Transverse colon (tissue), 4 donors: ENCODE measurements at places on chromosomes 3 and 15.

- H3K4me3 ChIP-seq = no peak overlapping the region
- no peak overlapping the region for H3K27ac ChIP-seq
- no peaks in the 10 kb centered on the region for H3K4me1 ChIP-seq
- no peak for DNase-seq
- no peaks in the 10 kb centered on the region for H3K27me3 ChIP-seq
- H3K36me3 ChIP-seq = no peaks in the 10 kb centered on the region
These were observed 104.3 kb downstream of the WDR76 start for GRCh38 chr15:43931119-43931518.

DNA sequence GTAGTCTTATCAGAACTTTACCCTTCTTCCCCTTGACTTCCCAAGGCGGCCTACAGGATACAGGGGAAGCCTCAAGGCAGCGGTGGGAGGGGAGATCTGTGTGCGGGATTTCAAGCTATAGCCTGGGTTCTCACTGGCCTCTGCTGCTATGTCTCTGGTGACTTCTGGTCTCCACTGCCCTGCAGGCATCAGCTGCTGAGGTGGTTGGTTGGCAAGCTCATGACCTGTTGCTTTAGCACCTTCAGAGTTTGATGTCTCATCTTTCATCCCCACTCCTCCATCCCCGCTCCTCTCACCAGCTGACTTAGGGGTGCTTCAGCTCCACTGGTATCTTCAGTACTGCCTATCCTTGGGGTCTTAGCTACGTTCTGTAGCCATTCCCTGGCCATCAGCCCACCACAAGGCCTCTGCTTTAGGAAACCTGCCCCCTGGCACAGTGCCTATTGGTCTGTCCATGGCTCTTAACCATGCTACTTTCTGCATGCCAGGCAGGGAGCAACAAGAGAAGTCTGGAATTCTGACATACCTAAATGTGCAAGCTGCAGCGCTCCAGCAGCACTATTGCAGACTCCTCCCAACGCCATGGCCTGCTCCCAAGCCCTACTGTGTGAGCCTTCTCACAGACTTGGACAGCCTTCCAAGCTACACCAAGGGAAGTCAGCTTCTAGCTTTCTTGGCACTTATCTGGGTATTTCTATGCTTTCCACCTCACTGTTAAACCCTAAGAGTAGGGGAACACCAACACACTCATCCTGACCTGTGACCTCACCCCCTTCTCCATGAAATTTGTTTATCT, 1.8 kb upstream of the YEATS2 start:
- no peaks in the 10 kb centered on the region for H3K27me3 ChIP-seq
- no peak overlapping the region for H3K27ac ChIP-seq
- no peaks in the 10 kb centered on the region for H3K36me3 ChIP-seq
- no peak overlapping the region for H3K4me3 ChIP-seq
- no peak for DNase-seq
- H3K4me1 ChIP-seq = peaks cover 23% of the 10 kb centered on the region

- DNase-seq = no peak
- H3K36me3 ChIP-seq = no peaks in the 10 kb centered on the region
- H3K4me1 ChIP-seq = no peaks in the 10 kb centered on the region
- no peak overlapping the region for H3K27ac ChIP-seq
These were observed 1349.3 kb downstream of the OTOL1 start for GRCh38 chr3:162845918-162846317.

GRCh38 chr3:62361261-62361660, 12.1 kb downstream of the FEZF2 start:
- no peak for DNase-seq
- H3K27ac ChIP-seq = no peak overlapping the region
- peaks cover 34% of the 10 kb centered on the region for H3K27me3 ChIP-seq
- H3K4me1 ChIP-seq = no peaks in the 10 kb centered on the region
- H3K4me3 ChIP-seq = no peak overlapping the region
- H3K36me3 ChIP-seq = no peaks in the 10 kb centered on the region

DNA sequence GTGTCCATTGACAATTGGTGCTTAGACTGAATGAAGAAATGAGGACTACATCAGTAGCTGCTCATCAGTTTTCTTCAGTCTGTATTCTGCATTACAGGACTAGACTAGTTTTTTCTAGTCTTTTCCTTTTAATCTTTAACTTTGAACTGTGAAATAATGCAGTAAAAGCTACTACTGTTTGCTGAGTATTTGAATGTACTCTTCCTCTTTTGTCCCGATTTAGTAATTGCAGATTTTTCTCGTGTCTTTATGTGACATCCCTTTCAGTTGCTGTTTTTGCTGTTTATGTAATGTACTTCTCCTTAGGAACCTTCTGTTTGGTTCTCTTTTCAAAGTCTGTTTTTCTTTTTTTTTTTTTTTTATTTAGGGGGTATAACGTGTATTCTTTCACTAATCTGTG, 17.4 kb downstream of the MFSD1 start:
- H3K27ac ChIP-seq = peak overlapping the region; percentile 43
- DNase-seq = no peak
- H3K36me3 ChIP-seq = peaks cover 48% of the 10 kb centered on the region
- H3K27me3 ChIP-seq = no peaks in the 10 kb centered on the region
- no peaks in the 10 kb centered on the region for H3K4me1 ChIP-seq
- no peak overlapping the region for H3K4me3 ChIP-seq

DNA sequence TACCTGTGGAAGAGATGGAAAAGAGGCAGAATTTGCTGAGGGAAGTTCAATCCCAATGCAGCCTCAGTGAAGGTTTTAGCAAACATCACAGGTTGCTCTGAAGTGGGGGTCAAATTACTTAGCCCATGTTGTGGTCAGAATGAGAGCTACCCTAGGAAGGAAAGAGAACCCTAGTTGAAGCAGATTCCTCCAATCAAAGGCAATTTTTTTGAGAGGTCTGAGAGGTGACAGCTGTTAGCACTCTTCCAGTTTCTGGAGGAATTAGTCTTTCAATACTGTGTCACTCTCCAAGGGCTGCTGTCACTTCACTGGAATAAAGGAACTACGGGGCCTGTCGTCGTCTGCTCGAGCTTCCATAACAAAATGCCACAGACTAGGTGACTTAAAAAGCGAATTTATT, 584.2 kb upstream of the DPPA4 start:
- no peak for DNase-seq
- no peaks in the 10 kb centered on the region for H3K27me3 ChIP-seq
- H3K27ac ChIP-seq = no peak overlapping the region
- H3K36me3 ChIP-seq = no peaks in the 10 kb centered on the region

- H3K36me3 ChIP-seq = peaks cover 65% of the 10 kb centered on the region
- H3K27me3 ChIP-seq = no peaks in the 10 kb centered on the region
- H3K27ac ChIP-seq = no peak overlapping the region
- H3K4me3 ChIP-seq = no peak overlapping the region
- no peaks in the 10 kb centered on the region for H3K4me1 ChIP-seq
These were observed 18.5 kb upstream of the VPS39 start for GRCh38 chr15:42226648-42227047.

DNA sequence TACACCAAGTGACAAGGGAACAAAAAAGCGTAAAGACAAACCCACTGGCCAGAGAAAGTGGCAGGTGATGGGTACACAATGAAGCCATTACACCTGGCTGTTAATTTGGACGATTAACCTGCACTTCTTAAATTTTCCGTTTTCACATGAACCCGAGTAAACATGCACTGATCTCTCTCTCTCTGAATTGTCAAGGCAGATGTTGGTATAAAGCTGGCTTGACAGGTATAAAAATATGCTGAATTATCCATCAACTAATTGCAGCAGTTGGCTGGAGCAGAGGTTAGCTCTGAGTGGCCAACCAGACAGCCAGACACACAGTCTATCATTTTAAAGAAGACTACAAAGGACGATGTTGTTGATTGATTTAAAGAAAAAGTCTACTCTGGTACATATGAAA, 561.7 kb upstream of the ALCAM start:
- H3K36me3 ChIP-seq = no peaks in the 10 kb centered on the region
- no peak for DNase-seq
- H3K4me3 ChIP-seq = no peak overlapping the region
- no peaks in the 10 kb centered on the region for H3K27me3 ChIP-seq
- H3K27ac ChIP-seq = no peak overlapping the region

DNA sequence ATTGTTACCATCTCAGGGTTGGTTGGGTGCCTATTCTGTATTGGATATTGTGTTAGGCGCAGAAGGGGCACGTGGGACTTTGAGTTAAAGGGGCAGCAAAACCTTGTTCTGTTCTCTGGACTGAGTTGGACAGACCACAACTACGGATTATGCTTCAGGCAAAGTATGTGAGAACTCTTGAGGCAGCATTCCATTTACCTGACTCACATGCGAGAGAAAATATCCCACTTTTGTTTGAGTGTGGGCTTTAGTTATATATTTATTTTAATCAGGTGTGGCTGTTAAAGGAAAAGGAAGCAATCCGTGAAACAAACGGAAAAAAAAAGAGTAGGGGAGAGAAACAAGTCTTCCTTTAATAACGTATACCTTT, 627 bp upstream of the PLS1 start:
- peaks cover 29% of the 10 kb centered on the region for H3K4me1 ChIP-seq
- peak overlapping the region; percentile 74 for H3K4me3 ChIP-seq
- H3K36me3 ChIP-seq = no peaks in the 10 kb centered on the region
- no peak for DNase-seq

- H3K4me3 ChIP-seq = no peak overlapping the region
- H3K36me3 ChIP-seq = no peaks in the 10 kb centered on the region
- no peaks in the 10 kb centered on the region for H3K4me1 ChIP-seq
- DNase-seq = no peak
These were observed 537.7 kb upstream of the ZNF385D start for GRCh38 chr3:22288756-22289155.

DNA sequence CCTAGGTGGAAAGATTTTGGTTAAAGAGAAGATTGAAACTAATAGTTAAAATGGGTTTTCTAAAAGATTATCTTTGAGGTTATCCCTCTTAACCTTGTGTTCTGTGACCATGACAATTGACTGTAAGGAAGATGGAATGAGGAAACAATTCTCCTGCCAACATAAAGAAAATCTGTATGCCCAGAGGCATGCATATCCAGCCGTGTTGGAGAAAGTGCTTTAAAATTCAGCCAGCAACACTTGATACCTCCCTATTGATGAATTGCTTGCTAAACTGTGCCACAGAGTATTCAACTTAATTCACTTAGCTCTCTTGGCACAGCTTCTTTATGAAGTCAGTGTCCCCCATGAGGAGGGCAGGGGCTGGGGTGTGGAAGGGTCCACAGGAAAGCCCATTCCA, 203.5 kb downstream of the UBE2E2 start:
- no peaks in the 10 kb centered on the region for H3K27me3 ChIP-seq
- no peak for DNase-seq
- no peak overlapping the region for H3K4me3 ChIP-seq
- peaks cover 11% of the 10 kb centered on the region for H3K4me1 ChIP-seq
- H3K27ac ChIP-seq = no peak overlapping the region

DNA sequence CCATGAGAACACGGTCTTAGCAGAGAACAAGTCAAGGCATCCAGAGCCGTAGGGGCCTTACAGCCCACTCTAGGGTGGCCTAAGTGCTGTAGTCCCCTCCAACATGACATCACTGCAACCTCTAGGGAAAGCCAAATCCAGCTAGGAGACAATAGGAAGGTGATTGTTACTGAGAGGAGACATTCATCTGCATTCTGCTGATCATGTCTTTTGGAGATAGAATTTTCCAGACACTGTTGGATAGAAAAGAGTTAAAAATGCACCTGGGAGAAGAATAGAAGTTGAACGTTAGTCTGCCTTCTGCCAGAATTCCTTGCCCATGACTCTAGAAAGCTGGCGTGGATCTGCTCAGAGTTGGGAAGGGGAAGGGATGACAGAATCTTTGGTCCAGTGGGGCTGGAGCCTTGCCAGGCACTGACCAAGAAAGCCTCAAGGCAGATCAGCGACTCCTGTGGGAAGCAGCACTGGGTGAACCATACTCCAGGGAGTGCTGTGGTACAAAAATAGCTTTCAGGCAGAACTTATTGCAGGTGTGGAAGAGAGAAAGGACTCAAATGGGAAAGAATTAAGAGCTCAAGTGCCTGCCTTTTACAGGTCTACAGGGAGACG, 44.8 kb upstream of the RAF1 start:
- DNase-seq = no peak
- H3K4me1 ChIP-seq = no peaks in the 10 kb centered on the region
- no peaks in the 10 kb centered on the region for H3K27me3 ChIP-seq
- H3K36me3 ChIP-seq = no peaks in the 10 kb centered on the region

DNA sequence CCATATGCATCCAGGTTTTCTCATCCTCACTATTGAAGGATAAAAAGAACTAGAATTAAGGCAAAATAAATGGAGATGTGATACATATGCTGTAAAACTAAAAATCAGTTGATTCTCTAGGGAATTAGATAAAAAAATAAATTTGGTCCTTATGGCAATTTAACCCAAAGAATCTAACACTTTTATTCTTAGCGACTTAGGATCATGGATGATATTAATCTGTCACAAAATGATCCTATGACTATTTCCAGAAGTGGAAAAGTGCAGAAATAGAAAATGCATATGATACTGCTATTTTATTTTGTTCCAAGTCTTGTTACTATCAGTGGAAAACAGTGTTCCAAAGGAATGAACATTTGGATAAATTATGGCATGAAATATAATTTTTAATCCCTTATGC, 746.3 kb downstream of the ROBO2 start:
- no peaks in the 10 kb centered on the region for H3K27me3 ChIP-seq
- H3K36me3 ChIP-seq = no peaks in the 10 kb centered on the region
- DNase-seq = no peak
- no peaks in the 10 kb centered on the region for H3K4me1 ChIP-seq
- no peak overlapping the region for H3K4me3 ChIP-seq

- H3K36me3 ChIP-seq = no peaks in the 10 kb centered on the region
- H3K27me3 ChIP-seq = no peaks in the 10 kb centered on the region
- no peak overlapping the region for H3K27ac ChIP-seq
- H3K4me1 ChIP-seq = no peaks in the 10 kb centered on the region
These were observed 80.4 kb upstream of the TGFBR2 start for GRCh38 chr3:30526031-30526430.
